ENCODE measurements at places on chromosomes 6 and 20. TPM values are rescaled to one million over a fixed set of nuclear protein-coding genes. Genes with fewer than 3 reads are reported as not detected.

TGM3 gene
- total RNA-seq = not detected

DAAM2 gene
- 96.0 TPM for total RNA-seq

IL17F gene
- not detected for total RNA-seq

FITM2 gene
- 11.5 TPM for total RNA-seq

KCNK16 gene
- not detected for total RNA-seq
